ENCODE measurements at places on chromosomes 1 and 21. TPM values are rescaled to one million over a fixed set of nuclear protein-coding genes. Genes with fewer than 3 reads are reported as not detected.

Gene S100A2
- 79.0 TPM for total RNA-seq

Gene PRMT6
- 24.5 TPM for total RNA-seq

Gene PADI3
- total RNA-seq: 0.39 TPM

Gene GUCA2B
- total RNA-seq: not detected

Gene SAMD11
- 0.37 TPM for total RNA-seq

Gene GBP6
- not detected for total RNA-seq

Gene ERG
- not detected for total RNA-seq

Gene VAV3
- 5.7 TPM for total RNA-seq

Gene C1orf94
- total RNA-seq: 0.37 TPM

Gene HTR6
- not detected for total RNA-seq

Gene MR1
- 1.4 TPM for total RNA-seq

Gene SHISAL2A
- total RNA-seq: not detected

Gene PINK1
- 44.6 TPM for total RNA-seq

Gene ICOSLG
- 0.37 TPM for total RNA-seq

Gene SHE
- not detected for total RNA-seq

Gene CLCA4
- total RNA-seq: not detected

Gene USH2A
- under 0.01 TPM for total RNA-seq

Gene KCNA3
- not detected for total RNA-seq

Gene CELA3B
- not detected for total RNA-seq

Gene RCAN3
- total RNA-seq: 6.5 TPM

Gene OXCT2
- total RNA-seq: not detected

Gene PEAR1
- total RNA-seq: 5.2 TPM

Gene PRKAA2
- total RNA-seq: 2.4 TPM

Gene F3
- 24.7 TPM for total RNA-seq

Gene EPS8L3
- total RNA-seq: not detected

Gene INSRR
- total RNA-seq: not detected

Gene RIMKLA
- total RNA-seq: 0.61 TPM

Gene ABCD3
- total RNA-seq: 32.2 TPM

Gene ADCY10
- total RNA-seq: not detected

Gene HCRTR1
- total RNA-seq: not detected

Gene DNAJC28
- 0.68 TPM for total RNA-seq

Gene MRPS6
- 19.1 TPM for total RNA-seq

Gene CIART
- 5.7 TPM for total RNA-seq

Gene ELAPOR1
- total RNA-seq: 1.3 TPM

Gene TLCD4
- total RNA-seq: 1.5 TPM

Gene SLC6A9
- total RNA-seq: 4.1 TPM

Gene SYT11
- 16.9 TPM for total RNA-seq

Gene SLC16A4
- 0.60 TPM for total RNA-seq

Gene ETV3L
- total RNA-seq: not detected

Gene TMEM39B
- total RNA-seq: 19.1 TPM

Gene HSPA6
- total RNA-seq: 1.5 TPM

Gene PPIAL4G
- total RNA-seq: not detected

Gene GPR153
- total RNA-seq: 1.9 TPM

Gene PKP1
- total RNA-seq: not detected

Gene STYXL2
- 0.07 TPM for total RNA-seq

Gene PTPN14
- 47.5 TPM for total RNA-seq

Gene TRIM67
- total RNA-seq: not detected

Gene SH2D2A
- 4.6 TPM for total RNA-seq

Gene HSPB7
- total RNA-seq: not detected

Gene C4BPA
- total RNA-seq: not detected

Gene TCHH
- total RNA-seq: under 0.01 TPM

Gene CFHR5
- not detected for total RNA-seq

Gene DMBX1
- total RNA-seq: not detected

Gene PAPPA2
- 3.0 TPM for total RNA-seq

Gene S100B
- not detected for total RNA-seq

Gene SPATC1L
- 10.9 TPM for total RNA-seq

Gene SLC25A34
- 0.07 TPM for total RNA-seq

Gene TSTD1
- 0.30 TPM for total RNA-seq

Gene KANK4
- not detected for total RNA-seq

Measured in HT1080 (cell line).